ENCODE measurements at places on chromosomes 5 and 9.

GRCh38 chr5:126186210-126186609 lies 237.0 kb upstream of the GRAMD2B start:
- no peak for DNase-seq

- no peak for DNase-seq
These were observed 351.1 kb upstream of the RIOK2 start for GRCh38 chr5:97534166-97534565.

GRCh38 chr5:33985447-33985846 lies 954 bp upstream of the SLC45A2 start:
- DNase-seq: no peak

DNA sequence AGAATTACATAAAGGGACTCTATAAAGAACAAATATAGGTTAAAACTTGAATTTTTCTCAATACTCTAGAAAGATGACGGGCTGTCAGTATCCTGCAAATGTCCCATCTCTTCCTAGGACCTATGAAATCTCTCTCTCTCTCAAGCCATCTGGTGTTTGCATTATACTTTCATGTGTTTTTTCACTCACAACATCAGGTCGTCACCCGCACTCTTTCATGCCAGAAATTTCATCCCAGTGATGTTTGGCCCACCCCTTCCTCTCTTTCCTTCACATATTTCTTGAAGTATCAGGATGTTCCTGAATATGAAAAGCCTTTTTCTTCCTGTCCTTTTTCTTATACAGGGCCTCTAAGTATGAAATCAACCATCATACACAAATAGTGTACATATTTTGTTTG lies 63.3 kb upstream of the GAS1 start:
- DNase-seq: no peak

- no peak for DNase-seq
These were observed 359.9 kb downstream of the CYLC2 start for GRCh38 chr9:103355000-103355399.

GRCh38 chr5:95102080-95102479 lies 182.8 kb downstream of the MCTP1 start:
- DNase-seq: no peak

- no peak for DNase-seq
These were observed 24.0 kb downstream of the HNRNPK start for GRCh38 chr9:83956086-83956435.

GRCh38 chr5:94777056-94777880 lies 158.8 kb downstream of the SLF1 start:
- no peak for DNase-seq

DNA sequence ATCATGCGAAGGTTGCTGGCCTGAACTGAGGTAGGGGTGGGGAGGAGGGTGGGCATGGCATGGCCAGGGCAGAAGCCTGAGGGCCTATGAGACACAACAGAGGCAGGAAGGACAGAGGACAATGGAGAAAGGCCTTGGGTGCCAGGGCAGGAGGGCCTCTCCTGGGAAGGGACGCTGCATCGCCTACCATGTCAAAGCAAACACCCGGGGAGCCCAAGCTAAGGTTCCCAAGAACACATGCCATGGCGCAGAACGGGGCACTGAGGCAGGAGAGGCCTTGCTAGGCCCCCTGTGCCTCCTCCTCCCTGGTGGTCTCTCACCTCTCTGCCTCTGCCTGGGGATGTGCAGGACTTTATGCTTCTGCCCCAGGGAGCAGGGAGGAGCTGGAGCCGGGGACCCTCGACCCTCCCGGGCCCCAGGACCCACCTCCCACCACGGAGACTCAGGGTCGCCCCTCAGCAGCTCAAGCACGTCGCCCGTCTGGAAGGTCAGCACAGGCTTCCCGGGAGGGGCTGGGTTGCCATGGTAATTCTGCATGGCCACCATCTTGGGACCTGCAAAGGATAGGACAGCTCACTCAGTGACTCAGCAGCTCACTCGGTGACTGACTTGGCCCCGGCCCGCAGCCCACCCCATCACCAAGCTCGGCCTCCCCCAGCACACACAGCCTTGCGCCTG lies 40.3 kb upstream of the SARDH start:
- no peak for DNase-seq

- DNase-seq: no peak
These were observed 17.2 kb downstream of the S100Z start for GRCh38 chr5:76867038-76867437.

DNA sequence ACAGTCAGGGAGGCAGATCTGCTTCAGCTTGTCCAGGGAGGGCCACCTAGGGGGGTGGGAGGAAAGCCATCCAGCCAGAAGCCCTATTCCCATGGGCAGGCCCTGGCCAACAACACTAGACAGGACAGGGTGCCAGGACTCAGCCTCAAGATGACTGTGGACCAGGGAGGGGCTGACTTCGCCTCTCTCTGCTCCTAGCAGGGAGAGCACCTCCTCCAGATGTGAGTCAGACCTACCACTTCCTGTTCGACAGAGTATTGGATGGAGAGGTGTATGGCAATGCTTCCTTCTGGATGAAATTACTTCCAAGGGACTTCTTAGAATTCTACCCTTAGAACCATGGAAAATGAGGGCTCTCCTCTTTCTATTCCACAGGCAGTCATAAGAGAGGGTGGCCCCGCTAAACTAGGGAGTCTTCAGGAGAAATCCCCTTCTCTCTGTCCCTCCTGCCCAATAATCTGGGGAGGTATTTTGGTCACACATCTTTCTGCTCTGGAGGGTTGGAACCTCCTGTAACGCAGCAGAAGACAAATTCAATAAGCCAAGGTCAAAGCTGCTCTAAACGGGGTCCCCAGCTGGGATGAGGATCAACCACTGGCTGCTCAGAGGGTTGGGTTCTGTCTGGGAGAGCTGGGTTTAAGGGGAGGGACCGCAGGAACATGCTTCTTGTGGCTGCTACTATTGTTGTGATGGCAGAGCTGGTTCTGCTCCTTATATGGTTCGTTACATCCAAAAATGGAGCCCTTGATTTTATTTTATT lies 23.2 kb upstream of the RCL1 start:
- no peak for DNase-seq

- no peak for DNase-seq
These were observed 734.9 kb downstream of the DTWD2 start for GRCh38 chr5:118253225-118254061.

DNA sequence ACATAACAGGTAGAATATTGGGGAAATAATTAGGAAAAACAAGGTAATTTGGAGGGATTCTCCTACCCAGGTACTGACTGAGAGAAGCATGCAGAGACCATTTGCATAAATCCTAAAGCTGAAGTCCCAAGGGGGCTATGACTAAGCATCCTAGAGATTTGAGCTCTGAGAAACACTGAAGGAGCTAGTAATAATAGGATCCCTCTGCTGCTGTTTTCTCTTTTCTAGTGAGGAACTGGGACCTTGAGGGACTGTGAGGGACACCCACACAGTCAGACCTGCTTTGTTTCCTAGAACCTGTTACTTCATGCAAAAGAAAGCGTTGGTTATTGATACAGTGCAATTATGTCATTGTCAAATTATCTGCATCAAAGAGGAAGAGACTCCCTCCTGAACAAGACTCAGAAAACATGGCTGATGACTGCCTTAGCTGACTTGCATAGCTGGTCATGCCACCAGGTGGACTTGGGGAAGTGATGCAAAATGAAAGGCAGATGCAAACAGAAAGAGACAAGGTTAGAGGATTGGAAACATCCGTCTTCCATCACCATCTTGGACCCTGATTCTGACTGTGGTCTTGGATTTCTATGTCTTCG lies 335.4 kb downstream of the NTRK2 start:
- no peak for DNase-seq

DNA sequence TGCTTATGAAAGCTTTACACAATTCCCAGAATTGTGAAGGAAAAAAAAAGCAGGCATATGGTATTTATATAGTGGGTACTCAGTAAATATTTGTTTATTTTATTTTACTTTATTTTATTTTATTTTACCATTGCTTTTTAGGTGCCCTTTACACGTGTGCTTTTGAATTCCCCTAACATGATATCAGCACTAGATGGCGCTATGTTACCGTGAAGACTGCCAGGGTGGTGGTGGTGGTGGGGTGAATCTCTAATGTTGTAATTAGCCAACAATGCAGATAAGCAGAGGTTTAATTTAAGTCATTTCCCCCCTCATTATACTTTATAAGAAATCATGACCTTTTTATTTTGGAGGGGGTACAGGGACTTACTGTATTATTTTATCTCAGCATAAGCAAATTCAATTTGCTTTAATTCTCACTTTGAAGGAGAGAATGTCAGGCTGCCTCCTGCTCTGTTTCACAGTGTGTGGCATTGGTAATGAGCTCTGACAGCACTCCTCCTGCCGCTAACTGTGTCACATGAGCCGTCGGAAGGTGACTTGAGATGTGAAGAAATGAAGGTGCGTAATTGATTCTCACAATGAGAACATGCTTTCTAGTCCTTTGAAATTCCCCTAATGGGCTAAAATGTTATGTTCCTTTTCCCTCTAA lies 165.6 kb downstream of the YTHDC2 start:
- peak; percentile 2 for DNase-seq

- no peak for DNase-seq
These were observed 189.2 kb downstream of the FSTL4 start for GRCh38 chr5:133423011-133423617.

DNA sequence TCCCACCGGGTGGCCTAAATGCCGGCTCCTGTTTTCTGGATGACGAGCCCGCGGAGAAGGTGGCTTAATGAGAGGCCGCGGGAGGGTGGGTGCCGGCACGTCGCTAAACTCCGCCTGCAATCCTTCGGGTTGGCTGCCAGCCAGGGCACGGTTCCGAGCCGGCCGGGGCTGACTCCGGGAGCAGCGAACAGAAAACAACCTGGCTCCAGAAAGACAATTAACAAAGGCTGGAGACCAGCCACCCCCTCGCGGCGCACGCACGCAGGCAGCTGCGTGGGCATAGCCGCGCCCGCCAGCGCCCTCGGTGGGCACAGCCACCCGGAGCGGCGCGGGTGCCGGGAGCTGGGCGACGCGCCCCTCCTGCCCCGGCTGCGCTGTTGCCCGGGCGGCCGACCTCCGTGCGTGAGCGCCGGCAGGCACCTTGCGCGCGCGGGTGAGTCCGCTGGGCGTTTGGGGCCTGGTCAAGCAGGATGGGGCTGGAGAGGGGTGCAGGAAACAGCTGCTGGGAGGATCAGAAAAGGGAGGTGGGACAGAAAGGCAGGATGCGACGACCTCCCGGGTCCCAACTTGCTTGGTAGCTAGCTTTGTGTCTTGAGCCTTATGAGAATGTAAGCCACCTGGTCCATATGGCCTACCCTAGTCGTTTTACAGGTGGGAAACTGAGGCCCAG lies at the start of gene ARHGEF37:
Gene ARHGEF37 (plus strand): TSS at position 307 of the 670 bp plus-strand sequence. CDS start 16,272 bp downstream, outside the sequence.
- no peak for DNase-seq

Data from effector memory CD8-positive, alpha-beta T cell (primary cell).